ENCODE measurements at places on chromosomes 6 and 20.

DNA sequence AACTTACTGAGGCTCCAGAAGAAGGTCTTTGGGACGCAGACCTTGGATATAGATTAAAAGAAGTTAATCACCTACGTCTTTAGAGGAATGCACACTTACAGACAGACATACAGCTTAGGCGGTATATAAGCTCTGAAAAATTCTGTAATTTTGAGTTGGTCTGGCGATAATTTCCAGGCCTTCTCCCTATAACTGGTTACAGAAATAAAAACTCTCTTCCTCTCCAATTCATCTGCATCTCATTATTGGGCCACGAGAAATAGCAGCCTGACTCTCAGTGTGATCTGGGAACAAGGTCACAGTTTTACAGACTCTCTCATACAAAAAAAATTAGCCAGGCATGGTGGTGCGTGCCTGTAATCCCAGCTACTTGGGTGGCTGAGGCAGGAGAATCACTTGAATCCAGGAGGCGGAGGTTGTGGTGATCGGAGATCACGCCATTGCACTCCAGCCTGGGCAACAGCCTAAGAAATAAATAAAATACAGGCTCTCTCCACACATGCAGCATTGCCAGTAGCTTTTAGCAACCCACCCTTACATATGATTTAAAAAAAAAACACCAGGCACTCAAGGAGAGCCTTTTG lies 4.7 kb downstream of the ZBTB24 start:
- DNase-seq: no peak

- DNase-seq: no peak
Observed at GRCh38 chr6:101126501-101126900, 245.4 kb upstream of the ASCC3 start.

DNA sequence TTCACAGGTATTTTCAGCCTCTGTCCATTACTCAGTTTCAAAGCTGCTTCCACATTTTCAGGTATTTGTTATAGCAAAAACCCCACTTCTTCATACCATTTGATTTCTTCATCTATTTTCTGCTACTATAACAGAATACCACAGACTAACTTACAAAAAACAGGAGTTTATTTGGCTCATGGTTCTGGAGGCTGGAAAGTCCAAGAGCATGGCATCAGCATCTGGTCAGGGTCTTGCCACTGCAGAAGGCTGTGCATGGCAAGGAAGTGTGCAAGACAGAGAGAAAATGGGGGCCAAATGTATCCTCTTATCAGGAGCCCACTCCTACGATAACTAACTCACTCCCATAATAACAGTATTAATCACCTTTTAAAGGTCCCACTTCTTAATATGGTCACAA lies 82.8 kb upstream of the FOXA2 start:
- no peak for DNase-seq

GRCh38 chr6:157628463-157628862 lies 194.6 kb upstream of the SNX9 start:
- DNase-seq: peak; percentile 28

DNA sequence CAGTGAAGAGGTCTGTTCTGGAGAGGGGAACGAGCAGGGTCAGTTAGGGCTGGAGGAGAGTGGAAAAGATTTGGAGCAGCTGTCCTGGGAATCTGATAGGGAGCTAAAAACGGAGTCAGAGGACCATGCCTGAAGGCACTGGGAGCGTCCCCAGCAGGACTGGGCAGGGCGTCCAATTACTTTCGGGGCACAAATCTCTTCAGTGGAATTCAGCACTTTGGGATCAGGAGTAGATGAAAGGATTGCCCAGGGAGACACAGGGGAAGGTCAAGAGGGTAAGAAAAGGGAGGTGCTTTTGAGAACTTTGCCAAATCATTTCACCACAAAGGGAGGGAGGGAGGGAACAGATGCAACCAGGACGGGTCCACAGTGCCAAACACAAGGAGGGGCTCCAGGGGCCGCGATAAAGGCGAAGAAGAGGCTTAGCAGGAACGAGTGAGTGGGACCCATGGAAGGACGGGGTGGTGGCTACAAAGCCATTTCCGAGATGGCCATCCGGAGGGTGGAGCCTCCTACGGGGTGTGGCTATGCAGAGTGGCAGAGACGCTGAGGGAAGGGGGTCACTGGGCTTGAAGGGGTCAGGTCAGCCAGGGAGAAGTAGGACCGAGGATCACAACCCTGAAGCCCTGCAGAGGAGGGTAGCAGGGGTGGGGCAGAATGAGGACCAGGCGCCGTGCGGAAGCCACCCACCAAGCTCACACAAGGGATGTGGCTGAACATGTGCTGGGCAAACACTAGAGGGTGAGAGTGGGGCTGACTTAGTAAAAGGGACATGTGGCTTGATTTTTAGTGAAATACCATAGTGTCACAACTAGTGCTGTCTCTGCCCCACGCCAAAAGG lies 180.0 kb upstream of the RREB1 start:
- DNase-seq: no peak

GRCh38 chr20:35950093-35950492 lies 4.2 kb downstream of the SCAND1 start:
- DNase-seq: no peak

GRCh38 chr6:126199466-126199865 lies 140.4 kb upstream of the CENPW start:
- DNase-seq: no peak

DNA sequence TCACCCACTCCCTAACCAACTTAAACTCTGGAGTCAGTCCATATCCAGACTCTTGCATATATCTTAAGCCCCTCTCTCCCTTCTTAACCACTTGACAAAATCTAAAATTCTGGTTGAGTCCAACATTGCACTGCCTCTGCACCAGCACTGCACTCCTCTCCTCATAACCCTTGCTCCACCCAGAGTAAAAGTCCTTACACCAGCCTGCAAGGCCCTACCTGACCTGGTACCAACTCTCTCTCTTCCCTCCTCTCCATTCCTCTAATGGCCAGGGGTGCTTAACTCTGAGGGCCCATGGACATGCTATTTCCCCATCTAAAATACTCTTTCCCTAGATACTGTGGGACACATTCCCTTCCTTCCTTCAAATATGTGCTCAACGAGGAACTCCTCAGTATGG lies 21.0 kb downstream of the STX7 start:
- DNase-seq: no peak

DNA sequence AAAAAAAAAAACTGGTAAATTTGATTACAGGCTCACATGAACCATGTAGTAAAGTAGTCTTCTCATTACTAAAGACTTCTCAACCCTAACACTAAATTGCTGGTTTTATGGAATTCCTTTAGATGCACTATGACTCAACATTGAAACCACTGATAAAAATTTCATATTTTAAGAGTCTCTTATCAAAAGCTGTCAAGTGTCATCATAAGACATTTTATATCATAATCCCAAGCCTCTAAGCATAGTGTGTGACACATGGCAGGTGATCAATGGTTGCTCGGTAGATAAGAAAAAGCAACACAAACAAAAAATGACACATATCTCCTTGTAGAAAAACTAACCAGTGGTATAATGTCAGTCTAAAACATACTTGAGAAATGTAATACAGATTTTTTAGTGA lies 258.4 kb downstream of the RNGTT start:
- no peak for DNase-seq

DNA sequence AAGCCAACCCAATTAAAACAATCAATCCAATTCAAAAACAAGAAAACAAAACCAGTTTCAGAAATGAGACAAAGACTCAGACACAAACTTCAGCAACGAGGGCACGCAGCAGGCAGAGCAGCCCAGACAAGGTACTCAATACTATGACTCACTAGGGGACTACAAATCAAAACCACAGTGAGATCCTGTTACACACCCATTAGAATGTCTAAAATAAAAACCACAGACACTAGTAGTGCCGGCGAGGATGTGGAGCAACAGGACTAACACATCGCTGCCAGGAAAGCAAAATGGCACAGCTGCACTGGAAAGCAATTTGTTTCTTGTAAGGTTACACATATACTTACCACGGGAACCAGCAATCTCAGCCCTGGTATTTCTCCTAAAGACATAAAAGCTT lies 28.4 kb upstream of the MAS1L start:
- DNase-seq: peak; percentile 72

DNA sequence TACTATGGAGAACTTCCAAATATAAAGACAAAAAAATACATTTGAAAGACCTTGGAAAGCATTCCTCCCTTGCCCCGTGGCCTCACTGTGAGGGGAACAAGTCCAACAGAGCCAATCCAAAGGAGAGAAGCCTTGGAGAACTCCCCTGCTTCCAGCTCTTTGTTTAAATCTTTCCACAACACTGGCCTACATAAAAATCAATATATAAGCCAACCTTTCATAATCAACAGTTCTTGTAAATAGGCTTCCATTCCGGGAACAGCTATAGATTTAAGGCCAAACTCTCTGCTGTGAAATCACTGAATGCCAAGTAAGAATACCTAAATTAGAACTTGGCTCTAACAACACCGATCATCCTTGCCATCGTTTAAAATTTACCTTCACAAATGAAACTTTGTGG lies 242.1 kb downstream of the HACE1 start:
- no peak for DNase-seq

DNA sequence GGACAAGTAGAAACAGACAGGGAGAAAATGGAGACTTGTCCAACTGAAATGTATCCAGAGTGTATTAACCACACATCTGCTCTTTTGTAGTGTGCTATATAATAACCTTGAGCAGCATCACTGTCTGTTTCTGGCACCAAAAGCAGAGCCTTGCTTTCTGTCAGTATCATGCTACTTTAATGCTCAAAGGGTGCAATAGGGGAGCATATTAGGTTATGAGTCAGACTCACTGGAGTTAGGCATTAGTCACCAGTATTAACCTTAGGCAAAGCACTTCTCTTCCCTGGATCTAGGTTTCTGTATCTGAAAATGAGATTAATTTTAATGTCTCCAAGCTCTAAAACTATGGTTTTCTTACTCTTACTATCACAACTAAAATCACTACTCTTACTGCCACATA lies 280.1 kb downstream of the TFAP2B start:
- no peak for DNase-seq

- no peak for DNase-seq
Observed at GRCh38 chr20:22717466-22717865, 133.1 kb upstream of the FOXA2 start.
